ENCODE measurements at places on chromosomes 5 and 9.

DNA sequence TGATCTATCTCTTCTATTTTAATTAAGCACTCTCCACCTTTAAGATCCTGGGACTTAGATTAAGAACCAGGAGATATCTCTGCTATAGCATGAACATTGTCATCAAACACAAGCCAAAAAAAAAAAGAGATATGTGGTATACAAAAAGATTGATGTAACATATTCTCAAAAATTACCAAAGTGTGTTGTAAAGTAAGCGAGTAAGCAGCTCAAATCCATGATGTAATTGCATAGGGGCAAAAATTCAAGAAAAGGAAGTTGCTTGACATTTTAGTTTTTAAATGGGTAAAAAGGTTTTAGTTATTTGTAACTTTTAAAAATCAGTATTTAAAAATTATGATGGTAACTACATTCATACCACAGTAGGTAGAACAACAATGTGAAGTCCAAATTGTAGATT is 40.7 kb downstream of the CNTRL start:
- DNase-seq, result no peak

GRCh38 chr9:89723469-89724100 is 118.8 kb downstream of the GADD45G start:
- DNase-seq, result no peak

DNA sequence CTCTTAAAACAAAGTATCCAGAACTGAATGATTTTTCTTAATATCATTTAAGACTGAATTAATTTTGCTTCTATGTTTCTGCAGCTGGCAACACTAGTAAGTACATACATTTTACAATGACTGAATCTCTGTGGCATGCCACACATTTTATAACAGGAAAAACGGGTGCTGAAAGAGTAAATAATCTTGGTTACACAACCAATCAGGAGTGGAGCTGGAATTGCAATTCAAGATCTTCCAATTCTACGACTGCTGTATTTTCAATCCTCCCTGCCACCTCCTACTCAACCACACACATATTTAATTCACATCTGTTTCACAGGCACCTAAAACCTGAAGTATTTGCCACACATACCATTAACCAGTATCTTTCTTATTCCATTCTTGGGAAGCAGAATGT is 52.7 kb upstream of the NR5A1 start:
- no peak for DNase-seq

DNA sequence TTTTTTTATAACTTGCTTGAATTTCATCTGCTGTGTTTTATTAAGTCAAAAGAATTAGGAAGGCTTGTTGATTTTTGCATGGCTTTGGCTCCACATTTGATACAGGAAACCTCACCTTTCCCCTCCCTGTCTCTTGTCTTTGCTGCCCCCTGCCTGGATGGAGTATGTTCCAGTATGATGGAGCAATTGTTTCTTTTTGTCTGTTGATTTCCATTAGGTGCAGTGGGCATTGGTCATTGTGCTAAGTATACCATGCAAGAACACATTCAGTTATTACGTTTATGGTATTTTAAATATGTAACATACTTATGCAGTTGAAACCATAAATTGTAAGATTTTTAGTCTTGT is 19.6 kb downstream of the TJP2 start:
- DNase-seq, result no peak

DNA sequence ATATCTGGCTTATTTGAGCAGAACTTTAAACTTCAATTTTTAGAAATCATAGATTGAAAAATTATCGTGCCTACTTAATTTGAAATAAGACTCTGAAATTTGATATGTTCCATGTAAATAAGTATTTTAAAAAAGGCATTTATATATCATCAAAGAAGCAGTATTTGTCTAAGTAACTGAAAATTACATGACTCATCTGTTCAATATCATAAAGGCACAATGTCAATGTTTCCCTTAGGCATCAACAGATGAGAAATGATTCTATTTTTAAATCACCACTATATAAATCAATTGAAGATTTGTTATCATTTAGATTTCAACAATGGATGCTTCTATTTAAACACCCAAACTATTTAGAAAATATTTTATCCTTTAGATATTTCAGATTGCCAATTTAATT is 142.9 kb upstream of the POU5F2 start:
- DNase-seq, result no peak
